Left colon (tissue), 2 donors: ENCODE measurements at places on chromosomes 2 and 18.

- no peak for DNase-seq
These were observed 107.9 kb upstream of the PARD3B start for GRCh38 chr2:204437408-204437807.

GRCh38 chr2:112183327-112184025 lies 45.3 kb downstream of the FBLN7 start:
- no peak for DNase-seq

DNA sequence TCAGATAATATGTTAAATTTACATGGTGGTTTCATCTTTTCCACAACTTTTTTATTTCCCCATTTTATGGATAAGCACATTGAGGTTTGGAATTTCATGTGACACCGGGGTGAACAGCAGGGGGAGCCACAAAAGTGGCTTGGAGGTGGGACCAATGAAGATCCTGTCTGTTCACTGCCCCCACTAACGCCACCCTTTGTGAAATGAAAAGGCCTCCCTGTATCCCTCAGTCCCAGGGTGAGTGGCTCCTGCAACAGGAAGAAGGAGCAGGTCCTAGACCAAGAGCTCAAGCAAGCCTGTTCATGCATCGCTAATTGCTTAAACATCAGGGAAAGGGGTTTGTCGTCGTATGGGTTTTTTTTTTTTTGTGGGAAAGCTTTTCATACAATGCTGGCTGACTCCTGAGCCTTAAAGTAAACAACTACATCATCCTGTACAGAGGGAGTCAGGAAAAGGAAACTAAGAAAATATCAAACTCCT lies 267.8 kb upstream of the EPAS1 start:
- DNase-seq: no peak

DNA sequence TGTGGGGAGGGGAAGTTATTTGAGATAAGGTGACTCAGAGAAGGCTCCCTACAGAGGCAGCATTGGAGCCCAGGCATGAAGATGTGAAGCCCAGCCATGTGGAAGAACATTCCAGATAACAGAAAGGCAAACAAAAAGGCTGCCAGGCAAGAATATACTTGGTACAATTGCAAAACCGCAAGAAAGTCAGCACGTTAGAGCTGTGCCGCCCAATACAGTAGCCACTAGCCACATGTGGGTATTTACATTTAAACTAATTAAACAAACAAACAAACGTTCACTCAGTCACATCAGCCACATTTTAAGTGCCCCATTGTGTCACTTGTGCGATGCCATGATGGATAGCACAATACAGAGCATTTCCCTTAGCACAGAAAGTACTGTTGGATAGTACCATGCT lies 179.6 kb downstream of the SATB2 start:
- no peak for DNase-seq

GRCh38 chr2:194700726-194701125 lies 956.3 kb upstream of the SLC39A10 start:
- no peak for DNase-seq
